ENCODE measurements at places on chromosomes 3 and 15.

DNA sequence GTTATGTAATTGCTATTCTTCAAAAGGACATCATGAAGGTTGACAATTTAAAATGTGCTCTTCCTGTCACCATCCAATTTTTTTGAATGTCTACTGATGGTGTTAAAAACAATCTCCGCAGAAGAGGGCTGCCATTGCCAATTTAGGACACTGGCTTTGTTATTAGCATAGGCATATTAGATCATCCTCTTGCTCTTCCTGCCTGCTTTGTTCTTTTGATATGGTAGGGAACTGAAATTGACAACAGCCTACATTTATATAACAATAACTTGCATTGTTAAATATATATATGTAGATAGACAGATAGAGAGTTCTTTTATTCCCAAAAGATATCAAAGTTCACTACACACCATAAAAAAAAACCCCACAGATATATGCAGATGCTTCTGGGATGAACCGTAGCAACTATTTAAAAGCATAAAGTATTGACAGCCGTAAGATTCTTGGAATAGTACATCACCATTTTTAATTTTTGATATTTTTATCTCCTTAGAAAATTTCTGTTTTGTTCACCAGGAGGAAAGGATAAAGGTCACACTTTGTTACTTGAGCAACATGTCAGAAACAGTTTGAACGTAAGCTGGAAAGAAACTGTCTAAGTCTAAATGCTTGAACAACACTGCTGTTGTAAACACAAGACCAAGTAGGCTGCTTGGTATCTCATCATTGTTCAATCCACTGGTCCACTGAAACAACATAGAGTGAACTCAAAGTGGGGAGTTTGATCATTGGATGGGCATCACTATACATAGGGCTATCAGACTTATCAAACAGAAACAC is 66.5 kb downstream of the MDFIC2 start:
- no peak for DNase-seq

- no peak for DNase-seq
These were observed 132.2 kb upstream of the TBC1D5 start for GRCh38 chr3:17874636-17875035.

DNA sequence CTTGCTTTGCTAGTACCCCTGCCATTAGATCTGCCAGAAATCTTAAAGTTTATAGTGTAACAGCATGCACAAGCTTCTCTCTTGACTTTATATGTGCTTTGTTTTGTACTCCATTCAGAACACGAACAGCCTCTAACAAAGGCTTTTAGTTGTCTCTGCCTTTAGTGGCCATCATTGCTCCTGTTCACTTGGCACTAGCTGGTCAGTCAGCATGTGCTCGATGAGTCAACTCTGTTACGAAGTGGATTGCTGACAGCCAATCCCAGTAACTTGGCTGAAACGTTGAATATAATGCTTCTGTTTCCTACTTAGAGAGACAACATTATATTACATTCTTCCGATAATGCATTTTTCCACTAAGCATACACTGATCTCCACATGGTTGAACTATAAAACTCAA is 349.2 kb downstream of the NAALADL2 start:
- no peak for DNase-seq

DNA sequence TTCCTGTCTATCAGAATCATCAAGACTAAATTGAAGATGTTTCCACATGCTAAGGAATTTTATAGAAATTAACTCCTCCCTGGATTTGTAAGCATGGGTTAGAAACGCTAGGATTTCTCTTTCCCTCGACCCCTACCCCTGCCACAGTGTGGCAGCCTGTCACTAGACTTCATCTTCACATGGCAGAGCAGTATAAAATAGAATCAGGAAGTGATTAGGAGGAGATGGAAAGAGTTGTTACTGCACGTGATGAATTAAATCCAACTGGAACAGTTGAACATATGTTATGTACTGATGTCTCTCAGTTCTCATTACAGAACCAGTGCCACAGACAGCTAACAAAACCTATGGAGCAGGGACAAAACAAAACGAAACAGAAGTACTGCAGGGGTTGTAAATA is 130.0 kb upstream of the BNIP2 start:
- no peak for DNase-seq

GRCh38 chr15:51348688-51349087 is 7.2 kb downstream of the GLDN start:
- DNase-seq = no peak

DNA sequence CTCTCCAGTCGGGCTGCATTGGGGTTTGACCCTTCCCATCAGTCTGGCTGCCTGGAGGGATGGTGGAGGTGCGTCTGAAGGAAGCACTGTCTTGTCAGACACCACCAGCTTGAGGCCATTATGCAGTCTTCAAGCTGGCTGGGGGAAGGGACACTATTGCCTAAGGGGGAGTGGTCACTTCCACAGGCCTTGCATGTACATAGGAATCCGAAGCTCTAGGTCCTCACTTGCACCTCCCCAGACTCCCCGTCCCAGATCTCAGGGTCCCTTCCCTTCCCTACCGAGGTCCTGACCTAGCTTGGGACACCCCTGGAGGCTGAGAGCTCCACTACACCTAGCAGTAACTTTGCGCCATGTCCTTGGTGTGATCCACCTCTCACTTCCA is 48.6 kb upstream of the KLF13 start:
- no peak for DNase-seq

DNA sequence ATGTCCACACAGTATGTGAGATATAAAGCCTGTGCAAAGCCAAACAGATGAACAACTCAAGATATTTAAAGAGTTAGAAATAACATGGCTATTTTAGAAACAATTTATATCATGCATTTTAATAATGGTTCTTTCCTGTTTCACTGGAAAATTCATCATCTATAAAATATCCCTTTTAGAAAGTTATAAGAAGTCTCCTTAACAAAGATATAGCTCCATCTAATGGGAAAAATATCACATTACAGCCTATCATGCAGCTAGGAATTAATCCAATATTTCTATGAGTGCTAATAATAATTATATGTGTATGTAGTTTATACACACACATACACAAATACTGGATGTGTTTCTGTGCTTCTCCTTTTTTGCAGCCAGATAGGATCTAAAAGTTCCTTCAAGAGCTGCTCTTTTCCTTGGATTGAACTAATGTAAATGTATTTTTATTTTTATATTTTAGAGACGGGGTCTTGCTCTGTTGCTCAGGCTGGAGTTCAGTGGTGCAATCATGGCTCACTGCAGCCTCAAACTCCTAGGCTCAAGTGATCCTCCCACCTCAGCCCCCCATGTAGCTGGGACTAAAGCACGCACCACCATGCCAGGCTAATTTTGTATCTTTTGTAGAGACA is 21.6 kb downstream of the RPL22L1 start:
- no peak for DNase-seq

DNA sequence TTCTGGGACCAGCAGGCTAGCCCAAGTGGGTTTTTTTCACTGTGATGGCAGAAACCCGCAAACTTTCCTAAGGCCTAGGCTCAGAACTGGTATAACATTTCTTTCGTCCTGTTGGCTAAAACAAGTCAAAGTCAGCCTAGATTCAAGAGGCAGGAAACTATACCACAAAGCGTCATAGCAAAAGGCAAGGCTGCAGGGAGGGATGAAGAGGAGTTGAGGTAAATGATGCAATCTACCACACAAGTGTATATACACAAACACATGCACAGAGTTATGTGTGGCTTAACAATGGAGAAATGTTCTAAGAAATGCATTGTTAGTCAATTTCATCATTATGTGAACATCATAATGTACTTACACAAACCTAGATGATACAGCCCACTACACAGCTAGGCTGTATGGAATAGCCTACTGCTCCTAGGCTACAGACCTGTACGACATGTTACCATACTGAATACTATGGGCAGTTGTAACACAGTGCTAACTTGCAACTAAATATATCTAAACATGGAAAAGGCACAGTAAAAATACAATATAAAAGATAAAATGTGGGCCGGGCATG is 225.6 kb downstream of the TBL1XR1 start:
- no peak for DNase-seq

DNA sequence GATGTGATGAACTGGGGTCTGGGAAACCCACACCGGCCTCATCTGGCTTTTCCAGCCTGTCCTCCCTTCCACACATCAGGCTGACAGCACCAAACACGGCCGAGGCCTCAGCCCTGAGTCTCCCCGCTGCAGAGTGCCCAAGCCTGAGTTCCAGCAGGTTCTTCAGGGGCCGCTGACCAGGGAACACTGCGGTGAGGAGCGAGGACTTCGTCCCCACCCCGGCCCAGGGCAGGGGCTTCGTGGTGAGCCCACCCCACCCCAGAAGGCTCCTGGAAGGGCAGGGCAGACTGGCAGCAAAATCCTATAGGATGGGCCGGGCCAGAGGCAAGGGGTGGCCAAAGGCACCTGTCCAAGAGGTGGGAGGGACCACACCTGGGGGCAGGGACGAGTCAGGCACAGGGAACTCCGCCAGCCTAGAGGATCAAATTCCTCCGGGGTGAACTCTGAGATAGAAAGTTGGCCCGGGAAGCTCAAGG is at the start of gene SLC51A:
Gene SLC51A (plus strand): TSS at position 446 of the 476 bp plus-strand sequence. CDS start 179 bp downstream, outside the sequence.
- DNase-seq = no peak

DNA sequence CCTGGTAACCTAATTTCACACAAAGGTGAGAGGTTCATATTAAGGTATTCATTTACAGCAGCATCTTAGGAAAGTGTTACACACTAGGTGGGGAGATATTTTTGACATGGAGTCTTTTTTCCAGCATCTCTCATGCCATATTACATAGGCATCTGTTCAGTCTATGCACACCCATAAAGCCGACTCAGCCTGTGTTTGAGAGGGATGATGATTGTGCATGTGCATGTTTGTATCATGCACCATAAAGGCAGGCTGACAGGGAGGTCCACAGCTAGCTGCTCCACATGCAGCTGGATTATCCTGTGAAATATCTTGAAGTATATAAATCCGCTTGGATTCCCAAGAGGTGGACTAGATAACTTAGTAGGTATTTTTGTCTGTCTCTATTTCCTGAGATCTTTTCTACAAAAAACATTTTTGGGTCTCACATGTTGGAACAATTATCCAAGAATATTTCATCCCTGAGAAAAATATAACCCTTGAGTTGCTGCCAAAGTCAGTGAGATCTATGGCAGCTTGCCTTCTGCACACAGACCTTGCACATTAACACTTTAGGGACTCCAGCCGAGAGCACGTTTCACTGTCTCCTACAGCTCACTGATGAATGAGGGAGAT is 288.4 kb upstream of the DPH6 start:
- DNase-seq = no peak

- no peak for DNase-seq
These were observed 149.2 kb downstream of the CNTN4 start for GRCh38 chr3:2247831-2248230.

DNA sequence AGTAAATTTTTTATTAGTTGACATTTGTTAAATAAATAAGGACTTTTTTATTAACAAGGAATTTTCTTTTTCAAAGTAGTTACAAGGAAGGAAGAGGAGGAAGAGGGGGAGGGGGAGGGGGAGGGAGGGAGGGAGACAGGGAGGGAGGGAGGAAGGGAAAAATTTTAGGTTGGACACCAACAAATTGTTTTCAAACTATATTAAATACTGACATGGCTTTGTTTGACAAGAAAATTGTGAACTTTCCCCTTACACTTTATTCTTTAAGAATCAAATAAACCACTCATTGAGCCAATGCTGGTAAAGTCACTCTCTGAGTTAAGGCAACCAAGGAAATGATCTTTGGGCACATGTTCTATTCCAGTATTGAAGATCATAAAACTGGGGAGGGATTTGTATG is 115.7 kb upstream of the PPP2R3A start:
- DNase-seq = no peak

GRCh38 chr15:26179906-26180305 is 316.8 kb upstream of the ATP10A start:
- DNase-seq = no peak

DNA sequence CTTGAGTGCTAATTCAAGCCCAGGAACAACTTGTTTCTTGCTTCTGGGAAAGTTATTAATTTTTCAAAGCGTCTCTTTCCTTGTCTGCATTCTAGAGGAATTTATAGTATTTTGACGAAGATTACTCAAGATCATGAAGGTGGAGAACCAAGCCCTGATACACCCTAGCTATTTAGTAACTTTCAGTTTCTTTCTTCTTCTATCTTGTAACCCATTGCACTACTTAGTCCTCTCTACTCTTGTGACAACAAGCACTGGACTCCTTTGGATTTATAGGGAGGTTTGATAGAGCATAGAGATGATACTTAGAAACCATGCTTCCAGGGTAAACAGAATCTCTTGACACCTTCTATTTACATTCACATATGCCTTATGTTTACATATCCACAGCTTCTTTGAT is 203.3 kb upstream of the GRM7 start:
- DNase-seq = no peak

DNA sequence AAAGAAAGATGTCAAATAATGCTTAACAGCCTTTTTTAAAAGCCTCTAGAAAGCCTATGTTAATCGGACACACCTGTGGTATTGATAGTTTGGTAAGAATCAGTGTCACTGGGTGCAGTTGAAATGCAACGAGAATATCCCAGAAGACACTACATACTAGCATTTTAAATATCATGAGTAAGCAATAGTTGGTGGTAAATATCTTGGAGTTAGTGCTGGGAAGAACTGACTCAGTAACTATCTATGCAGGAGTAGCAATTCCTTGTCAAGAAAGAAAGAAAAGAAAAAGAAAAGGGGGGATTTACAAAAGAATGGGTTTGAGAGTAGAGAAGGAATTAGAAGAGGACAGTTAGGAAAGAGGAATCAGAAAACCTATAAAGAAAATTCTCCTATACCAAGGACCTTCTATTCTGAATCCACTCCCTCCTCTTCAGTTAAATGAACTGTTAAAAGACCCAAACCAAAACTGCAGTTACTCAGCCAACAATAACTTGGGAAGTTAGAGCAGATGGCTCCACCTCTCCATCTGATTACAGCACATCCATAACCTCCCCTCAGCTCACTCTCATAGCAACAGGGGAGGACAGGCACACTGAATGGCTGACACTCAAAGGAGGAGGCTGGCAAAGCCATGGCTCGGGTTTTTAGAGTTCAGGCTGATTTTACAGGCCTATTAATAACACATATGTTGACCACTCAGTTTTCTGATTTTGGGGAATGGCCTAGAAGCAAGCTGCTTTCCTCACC is 207.6 kb upstream of the MDFIC2 start:
- no peak for DNase-seq

DNA sequence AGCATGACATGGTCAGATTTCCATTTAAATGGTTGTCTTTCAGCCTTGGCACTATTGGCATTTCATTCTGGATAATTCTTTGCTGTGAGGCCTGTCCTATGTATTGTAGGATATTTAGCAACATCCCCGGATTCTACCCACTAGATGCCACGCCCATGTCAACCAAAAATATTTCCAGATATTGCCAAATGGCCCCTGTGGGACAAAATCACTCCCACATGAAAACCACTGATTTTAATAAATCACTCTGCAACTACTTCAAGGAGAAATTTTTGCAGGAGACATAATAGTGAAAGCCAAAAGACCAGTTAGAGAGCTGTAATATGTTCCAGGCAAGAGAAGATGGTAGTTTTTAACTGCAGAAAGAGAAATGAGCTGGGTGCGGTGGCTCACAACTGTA is 55.9 kb upstream of the RARB start:
- DNase-seq = no peak

- DNase-seq = no peak
These were observed 49.5 kb downstream of the GLDN start for GRCh38 chr15:51390966-51391422.

DNA sequence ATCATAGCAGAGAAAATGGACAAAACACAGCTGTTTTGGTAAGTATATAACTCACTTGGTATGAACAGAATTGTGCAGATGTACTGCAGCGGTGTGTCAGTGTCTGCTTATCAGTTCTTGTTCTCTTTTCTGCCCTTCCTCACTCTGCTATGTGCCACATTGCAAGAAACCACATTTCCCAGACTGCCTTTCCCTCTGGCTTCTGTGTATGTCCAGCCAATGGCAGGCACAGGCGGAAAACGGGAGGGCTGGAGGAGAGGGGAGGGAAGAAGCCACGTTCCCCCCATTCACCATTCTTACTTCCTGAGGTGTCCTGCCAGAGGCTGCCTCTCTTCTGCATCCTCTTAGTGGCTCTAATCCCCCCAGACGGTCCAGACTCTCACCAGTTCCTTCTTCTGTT is 15.4 kb downstream of the HHLA2 start:
- DNase-seq = no peak
